Effector CD8-positive, alpha-beta T cell (primary cell): ENCODE measurements at places on chromosomes 3 and 15.

DNA sequence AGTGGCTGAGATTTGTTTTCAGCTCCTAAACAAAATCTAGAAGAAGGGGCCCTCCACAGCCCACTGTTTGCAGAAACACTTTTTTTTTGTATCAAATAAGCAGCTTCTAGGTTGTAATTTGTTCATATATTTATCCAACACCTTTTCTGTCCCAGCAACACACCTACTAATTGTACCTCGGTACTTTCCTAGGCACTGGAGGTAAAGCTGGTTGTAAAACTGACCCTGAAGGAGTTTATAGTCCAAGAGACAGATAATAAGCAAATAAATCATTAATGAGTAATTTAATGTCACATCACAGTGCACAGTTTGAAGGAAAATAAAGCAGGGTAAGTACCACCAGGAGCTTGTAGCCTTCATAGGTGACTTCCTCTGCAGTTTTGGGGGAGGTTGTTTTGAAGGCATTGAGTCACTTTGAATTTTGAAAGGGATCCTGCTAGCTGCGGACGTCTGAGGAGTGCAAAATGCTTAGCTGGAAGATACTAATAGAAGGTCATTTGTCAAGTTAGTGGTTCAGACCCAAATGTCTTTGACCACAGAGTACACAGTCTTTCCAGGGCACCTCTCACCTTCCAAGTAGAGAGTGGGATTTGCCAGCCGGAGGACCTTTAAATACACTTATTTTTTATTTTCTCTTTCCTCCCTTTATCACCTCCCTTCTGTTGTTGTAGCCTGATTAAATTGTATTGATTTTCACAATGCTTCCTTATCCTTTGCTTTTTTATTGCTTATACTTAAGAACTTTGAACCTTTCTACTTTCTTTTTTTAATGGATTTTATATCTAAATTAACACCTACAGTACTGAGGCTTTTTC lies 53.8 kb downstream of the CMSS1 start:
- no peak for DNase-seq

- no peak for DNase-seq
These were observed 9.9 kb downstream of the CEP152 start for GRCh38 chr15:48800811-48801455.

GRCh38 chr3:159882790-159883779 lies 105.5 kb upstream of the IL12A start:
- DNase-seq, result no peak

DNA sequence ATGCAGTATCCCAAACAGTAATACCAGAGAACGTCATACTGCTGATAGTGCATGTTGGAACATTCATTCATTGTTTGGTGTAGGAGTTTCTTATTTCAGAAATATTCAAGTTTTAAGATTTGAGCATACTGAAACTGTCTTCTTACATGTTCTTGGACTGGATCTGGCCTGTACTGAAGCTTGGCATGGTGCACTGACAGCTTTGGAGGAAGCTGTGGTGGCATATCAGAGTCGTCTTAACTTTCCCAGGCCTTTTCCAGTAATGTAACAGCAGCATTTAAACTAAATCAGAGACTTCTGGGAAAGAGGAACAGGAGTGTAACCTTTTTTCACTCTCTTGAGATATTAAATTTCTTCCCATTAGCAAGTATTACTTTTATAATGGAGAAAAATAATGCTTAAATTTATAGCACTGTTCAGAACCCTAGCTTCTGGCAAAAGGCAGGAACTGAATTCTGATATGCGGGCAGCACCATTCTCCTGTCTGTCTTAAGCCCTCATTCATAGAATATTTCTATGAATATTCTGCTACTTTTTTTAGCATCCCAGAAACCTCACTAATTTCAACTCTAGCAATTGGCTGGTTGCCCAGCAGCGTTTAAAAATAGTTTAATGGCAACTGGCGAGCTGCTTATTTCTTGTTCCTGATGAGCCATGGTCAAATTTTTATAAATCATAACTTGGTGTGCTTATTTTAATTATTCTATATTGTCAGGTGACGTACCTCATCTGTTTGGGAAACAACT lies 31.1 kb downstream of the DNAJC13 start:
- no peak for DNase-seq

DNA sequence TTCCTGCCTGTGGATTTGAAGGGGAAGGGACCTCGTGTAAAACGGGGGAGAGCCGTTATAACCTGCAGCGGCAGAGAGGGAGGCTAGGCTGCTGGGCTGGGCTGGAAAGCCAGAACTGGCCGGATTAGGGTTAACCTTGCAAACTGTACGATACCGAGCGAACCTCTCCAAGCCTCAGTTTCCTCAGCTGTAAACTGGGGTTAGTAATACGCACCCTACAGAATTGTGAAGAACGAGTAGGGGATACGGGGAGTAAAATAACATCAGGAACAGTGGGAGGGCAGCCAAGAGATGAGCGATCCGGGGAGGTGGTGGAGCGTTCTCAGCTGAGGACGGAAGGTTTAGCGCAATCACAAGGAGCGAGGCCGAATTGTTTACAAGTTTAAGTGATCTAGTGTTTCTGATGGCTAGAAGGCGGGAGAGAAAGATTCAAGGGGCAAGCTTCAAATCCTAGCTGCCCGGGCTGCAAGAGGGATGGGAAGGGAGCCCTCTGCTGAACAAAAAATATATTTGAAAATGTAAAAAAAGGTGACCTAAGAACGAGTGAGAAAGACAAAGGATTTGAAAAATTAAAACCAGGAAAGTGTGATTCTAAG lies 768 bp upstream of the SEMA5B start:
- no peak for DNase-seq

DNA sequence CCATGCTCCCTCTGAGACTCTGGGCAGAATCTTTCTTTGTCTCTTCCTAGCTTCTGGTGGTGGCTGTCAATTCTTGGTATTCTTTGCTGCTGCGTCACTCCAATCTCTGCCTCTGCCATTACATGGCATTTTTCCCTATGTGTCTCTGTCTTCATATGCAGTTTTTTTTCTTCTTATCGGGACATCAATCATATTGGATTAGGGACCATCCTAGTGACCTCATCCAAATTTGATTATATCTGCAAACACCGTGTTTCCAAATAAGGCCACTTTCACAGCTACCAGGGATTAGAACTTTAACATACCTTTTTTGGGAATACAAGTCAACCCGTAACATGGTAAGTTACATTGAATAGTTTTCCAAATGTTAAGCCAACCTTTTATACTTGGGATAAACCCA lies 358.2 kb upstream of the FRG2C start:
- DNase-seq, result no peak

DNA sequence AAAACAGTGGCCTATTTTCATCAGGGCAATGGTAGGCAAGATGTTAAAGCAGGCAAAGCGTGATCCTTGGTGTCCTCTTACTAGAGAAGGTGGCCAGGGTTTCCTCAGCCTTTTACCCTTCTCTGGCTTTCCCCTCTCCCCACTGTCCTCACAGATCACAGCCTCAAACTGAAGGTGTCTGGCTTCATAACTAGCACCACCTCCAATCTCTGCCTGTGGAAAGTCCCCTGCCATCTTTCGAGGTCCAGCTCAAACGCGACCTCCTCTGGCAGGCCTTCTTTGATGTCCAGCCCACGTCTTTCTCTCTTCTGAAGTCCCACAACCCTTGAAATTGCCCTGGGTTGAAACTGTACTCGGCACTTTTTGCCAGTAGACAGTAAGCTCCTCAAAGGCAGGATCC lies 35.9 kb downstream of the CYP19A1 start:
- no peak for DNase-seq

DNA sequence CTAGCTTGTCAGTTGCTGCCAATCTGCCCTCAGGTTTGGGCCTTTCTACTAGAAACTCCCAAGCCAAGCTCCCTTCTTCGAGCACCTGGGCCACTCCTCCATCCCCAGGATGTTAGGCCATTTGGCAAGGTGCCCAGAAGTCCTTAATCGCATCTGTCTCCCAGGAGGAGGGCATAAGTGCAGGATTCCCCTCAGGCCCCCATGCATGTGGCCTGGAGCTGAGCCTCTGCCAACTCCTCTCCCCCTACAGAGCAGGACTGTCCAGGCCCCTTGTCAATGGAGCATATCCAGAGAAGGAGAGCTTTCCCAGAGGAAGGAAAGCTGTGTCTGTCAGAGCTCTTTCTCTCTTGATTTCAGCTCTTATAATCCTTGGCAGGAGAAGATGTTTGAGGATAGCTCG lies 182.6 kb upstream of the ROPN1 start:
- DNase-seq, result no peak

GRCh38 chr3:4806535-4807108 lies 172.6 kb upstream of the BHLHE40 start:
- no peak for DNase-seq

GRCh38 chr3:83863380-83863779 lies 1095.4 kb upstream of the CADM2 start:
- no peak for DNase-seq

GRCh38 chr3:39234651-39235050 lies 42.3 kb upstream of the XIRP1 start:
- no peak for DNase-seq

- DNase-seq, result no peak
These were observed 9.4 kb upstream of the CSTA start for GRCh38 chr3:122315619-122316018.

DNA sequence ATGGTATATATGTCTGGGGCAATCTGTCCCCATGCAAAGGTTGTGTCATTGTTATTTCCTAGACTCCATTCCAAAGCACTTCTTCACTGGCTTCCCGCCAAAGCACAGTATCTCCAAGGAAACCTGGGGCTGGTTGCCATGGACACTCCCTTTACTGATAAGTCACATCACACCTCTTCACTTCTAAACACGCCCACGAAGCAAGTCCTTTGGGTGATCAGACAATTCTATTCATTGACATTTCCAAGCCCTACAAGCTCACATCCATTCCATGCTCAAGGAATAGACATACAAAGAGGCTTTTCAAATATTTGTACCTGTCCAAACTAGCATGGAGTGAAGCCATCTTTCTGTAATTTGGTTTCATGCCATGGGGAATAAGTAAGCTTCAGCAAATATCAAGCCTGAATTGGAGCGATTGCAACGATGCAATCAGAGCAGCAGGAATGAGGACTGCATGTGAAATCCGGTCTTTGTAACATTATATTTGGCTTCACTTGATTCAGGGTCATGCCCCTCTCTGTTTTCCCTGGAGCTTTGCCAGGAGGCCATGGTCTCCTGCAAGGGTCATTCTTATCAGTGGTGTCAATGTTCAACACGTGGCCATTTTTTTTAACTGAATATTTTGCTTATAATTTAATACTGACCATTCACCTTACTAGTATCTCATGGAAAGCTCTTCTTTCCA lies 201.6 kb upstream of the TMC3 start:
- DNase-seq, result no peak

- DNase-seq, result no peak
These were observed 361.0 kb downstream of the SHQ1 start for GRCh38 chr3:72487078-72487765.

GRCh38 chr3:185823078-185824044 lies 1.5 kb downstream of the IGF2BP2 start:
- no peak for DNase-seq

DNA sequence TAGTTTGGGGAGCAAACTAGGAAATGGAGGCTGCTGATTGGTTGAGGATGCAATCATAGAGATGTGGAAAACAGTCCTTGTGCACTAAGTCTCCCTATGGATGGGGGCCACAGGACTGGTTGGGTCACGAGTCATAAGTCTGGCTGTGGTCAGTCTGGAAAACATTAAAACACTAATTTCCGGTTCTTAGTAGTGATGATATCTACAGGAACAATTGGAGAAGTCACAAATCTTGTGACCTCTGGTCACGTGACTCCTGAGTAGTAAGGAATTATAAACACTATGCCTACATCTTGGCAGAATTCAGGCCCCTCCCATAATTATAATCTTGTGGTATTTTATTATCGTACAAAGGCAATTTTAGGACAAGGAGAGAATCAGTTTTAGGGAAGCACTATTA lies 317.3 kb upstream of the ARPP21 start:
- DNase-seq, result no peak

DNA sequence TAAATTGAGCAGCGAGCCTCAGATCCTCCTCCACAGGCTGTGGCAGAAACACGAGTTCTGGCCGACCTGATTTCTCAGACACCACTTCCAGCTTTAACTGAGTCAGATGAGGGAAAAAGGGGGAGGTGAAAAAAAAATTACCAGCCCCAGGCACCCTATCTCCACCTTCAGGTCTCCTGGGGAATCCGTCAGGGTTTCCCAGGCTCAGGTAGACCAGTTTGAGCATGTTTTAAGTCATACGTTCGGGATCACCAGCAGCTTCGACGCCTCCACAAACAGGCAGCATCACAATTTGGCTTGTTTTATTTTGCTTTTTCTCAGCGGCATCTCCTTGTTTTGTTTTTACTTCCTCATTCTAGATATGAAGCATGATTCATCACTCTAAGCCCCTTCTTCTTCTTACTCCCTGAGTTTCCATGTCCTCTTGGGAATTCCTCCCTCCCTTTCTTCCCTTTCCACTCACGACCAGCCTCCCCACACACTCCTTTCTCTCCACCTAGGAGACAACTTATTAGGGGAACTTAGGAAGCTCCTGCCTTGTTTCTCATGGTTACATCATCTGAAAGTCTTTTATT lies 190.1 kb downstream of the ZNF621 start:
- DNase-seq, result no peak

GRCh38 chr3:11465744-11466616 lies 177.7 kb downstream of the VGLL4 start:
- DNase-seq, result no peak

- DNase-seq, result no peak
These were observed 353.4 kb downstream of the FOXP1 start for GRCh38 chr3:71229905-71230657.

DNA sequence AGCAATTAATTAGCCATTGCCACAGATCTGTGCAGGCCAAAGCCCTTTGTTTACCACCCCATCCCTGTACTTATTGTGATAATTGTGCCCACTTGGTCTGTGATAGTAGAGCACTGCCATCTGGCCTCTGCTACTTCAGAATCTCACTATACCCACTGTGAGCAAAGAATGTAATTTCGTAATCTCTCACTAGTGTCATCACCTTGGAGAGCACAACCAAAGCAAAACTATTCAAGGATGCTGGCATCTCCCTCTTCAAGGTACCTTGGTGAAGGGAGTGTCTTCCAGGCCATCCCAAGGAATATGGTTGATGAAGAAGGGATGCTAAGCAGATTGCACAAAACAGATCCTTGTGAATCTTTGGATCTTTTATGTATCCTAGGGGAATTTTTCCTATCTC lies 34.7 kb upstream of the NOX5 start:
- DNase-seq, result no peak

GRCh38 chr3:127177226-127177625 lies 15.7 kb upstream of the PRR23E start:
- no peak for DNase-seq

- DNase-seq, result no peak
These were observed 758 bp upstream of the SNX33 start for GRCh38 chr15:75646944-75647364.

DNA sequence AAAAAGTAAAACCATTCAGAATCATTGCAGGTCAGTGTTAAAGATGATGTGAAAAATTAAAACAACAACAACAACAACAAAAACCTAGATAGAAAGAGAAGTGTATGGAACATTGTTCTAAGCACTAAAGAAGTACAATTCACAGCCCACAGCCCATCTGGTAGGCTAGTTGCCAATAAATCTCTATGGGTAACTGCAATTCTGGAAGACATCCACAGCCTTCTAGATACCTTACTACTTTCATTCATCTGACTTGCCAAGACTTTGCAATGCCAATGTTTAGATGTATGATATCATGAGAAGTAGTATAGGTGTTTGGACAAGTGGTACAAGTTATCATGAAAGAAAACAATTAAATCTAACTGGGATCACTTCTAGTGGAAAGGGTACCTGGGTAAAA lies 198.6 kb downstream of the VGLL3 start:
- DNase-seq, result no peak

GRCh38 chr3:197468866-197469382 lies 86.8 kb downstream of the BDH1 start:
- DNase-seq, result no peak

- no peak for DNase-seq
These were observed 329.9 kb upstream of the AGTR1 start for GRCh38 chr3:148367756-148368155.

GRCh38 chr3:76324101-76324500 lies 538.8 kb upstream of the ZNF717 start:
- no peak for DNase-seq
